Neural progenitor cell (in vitro differentiated cells): ENCODE measurements at places on chromosomes 2 and 18. TPM values are rescaled to one million over a fixed set of nuclear protein-coding genes. Genes with fewer than 3 reads are reported as not detected.

- peak; percentile 62 for DNase-seq
- no peak overlapping the region for H3K4me3 ChIP-seq
Observed at GRCh38 chr2:77054938-77055337, 467.2 kb downstream of the LRRTM4 start.

DNA sequence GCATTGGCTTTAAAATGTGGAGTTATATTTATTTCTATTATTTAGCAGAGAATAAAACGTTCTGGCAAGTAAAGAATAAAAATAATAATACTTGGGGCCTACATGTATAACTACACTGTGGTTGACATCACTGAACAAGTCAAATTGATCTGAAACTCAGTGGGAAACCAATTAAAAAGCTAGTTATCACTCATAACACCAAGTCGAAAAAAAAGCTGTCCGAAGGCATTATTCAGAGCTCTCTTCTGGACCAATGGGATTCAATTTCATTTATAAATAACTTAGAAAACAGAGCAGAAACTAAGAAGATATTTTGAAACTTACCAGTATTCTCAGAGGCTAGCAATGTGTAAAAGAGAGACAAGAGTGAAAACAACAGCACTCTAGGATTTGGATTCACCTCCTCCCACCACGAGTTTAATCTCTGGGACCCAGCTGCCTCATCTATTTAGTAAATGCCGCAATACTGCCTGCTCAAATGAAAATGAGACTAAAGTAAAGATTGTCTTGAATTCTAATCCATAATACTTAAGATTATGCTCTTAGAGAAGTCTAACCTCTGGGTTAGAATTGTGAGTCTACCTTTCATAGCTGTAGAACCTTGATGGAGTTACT is 128.4 kb downstream of the NBAS start:
- H3K36me3 ChIP-seq, result no peaks in the 10 kb centered on the region
- no peak overlapping the region for H3K27ac ChIP-seq
- H3K4me1 ChIP-seq, result peaks cover 9% of the 10 kb centered on the region
- no peak overlapping the region for H3K4me3 ChIP-seq
- H3K27me3 ChIP-seq, result no peaks in the 10 kb centered on the region
- no peak for DNase-seq

Gene ANKRD62
- 0.15 TPM in 1 of 2 replicates, not detected in the other for total RNA-seq

GRCh38 chr2:11342551-11343367 is 1.7 kb downstream of the ROCK2 start:
- H3K4me1 ChIP-seq, result peaks cover 28% of the 10 kb centered on the region
- H3K27ac ChIP-seq, result no peak overlapping the region
- no peaks in the 10 kb centered on the region for H3K36me3 ChIP-seq
- peak overlapping the region; percentile 87 for H3K4me3 ChIP-seq
- H3K27me3 ChIP-seq, result peaks cover 14% of the 10 kb centered on the region

Gene DUSP11
- 29.5 and 43.5 TPM in 2 replicates for total RNA-seq

Gene CPLX4
- 0.12 and 2.2 TPM in 2 replicates for total RNA-seq

GRCh38 chr2:182594286-182594685 is 121.8 kb upstream of the DNAJC10 start:
- peaks cover 25% of the 10 kb centered on the region for H3K4me1 ChIP-seq
- H3K27me3 ChIP-seq, result no peaks in the 10 kb centered on the region
- H3K4me3 ChIP-seq, result no peak overlapping the region
- H3K27ac ChIP-seq, result no peak overlapping the region
- DNase-seq, result no peak

GRCh38 chr2:1495676-1496358 is 82.6 kb downstream of the TPO start:
- no peak for DNase-seq
- H3K4me1 ChIP-seq, result no peaks in the 10 kb centered on the region
- H3K27ac ChIP-seq, result no peak overlapping the region
- no peaks in the 10 kb centered on the region for H3K36me3 ChIP-seq

- no peaks in the 10 kb centered on the region for H3K27me3 ChIP-seq
- no peaks in the 10 kb centered on the region for H3K4me1 ChIP-seq
- H3K27ac ChIP-seq, result no peak overlapping the region
- no peak for DNase-seq
- H3K36me3 ChIP-seq, result no peaks in the 10 kb centered on the region
- no peak overlapping the region for H3K4me3 ChIP-seq
Observed at GRCh38 chr2:64939332-64939917, 49.8 kb upstream of the SLC1A4 start.

DNA sequence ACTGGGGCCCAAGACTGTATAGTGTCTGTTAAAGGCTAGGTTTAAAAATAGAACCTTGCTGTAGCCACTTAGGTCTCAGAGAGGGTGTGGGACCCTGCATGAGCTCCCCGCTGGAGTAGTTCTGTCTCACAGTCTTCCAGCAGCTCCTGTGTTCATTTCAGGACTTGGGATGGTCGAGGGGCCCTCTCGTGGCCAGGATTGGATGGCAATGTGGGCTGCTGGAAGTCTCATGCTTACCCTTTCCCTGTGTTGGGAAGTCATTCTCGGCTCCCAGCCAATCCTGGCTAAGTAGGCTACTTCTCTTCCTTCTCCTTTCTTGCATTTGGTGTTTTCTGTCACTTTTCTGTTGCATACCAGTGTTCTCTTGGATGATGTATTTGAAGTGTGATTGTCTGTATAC is 284.0 kb upstream of the GCFC2 start:
- no peak overlapping the region for H3K27ac ChIP-seq
- H3K36me3 ChIP-seq, result no peaks in the 10 kb centered on the region
- H3K4me1 ChIP-seq, result no peaks in the 10 kb centered on the region
- DNase-seq, result no peak

- DNase-seq, result no peak
- no peaks in the 10 kb centered on the region for H3K27me3 ChIP-seq
- H3K4me1 ChIP-seq, result no peaks in the 10 kb centered on the region
- no peaks in the 10 kb centered on the region for H3K36me3 ChIP-seq
- no peak overlapping the region for H3K4me3 ChIP-seq
Observed at GRCh38 chr18:2441544-2441943, 129.8 kb downstream of the METTL4 start.

GRCh38 chr2:175872721-175873120 is 129.3 kb downstream of the LNPK start:
- no peak overlapping the region for H3K4me3 ChIP-seq
- H3K4me1 ChIP-seq, result no peaks in the 10 kb centered on the region
- H3K27ac ChIP-seq, result no peak overlapping the region
- DNase-seq, result no peak
- H3K27me3 ChIP-seq, result no peaks in the 10 kb centered on the region

Gene EEF1B2
- 671 and 807 TPM in 2 replicates for total RNA-seq
